ENCODE measurements at places on chromosomes 1 and 21.

- no peak for DNase-seq
Observed at GRCh38 chr1:223022641-223023473, 120.2 kb downstream of the TLR5 start.

DNA sequence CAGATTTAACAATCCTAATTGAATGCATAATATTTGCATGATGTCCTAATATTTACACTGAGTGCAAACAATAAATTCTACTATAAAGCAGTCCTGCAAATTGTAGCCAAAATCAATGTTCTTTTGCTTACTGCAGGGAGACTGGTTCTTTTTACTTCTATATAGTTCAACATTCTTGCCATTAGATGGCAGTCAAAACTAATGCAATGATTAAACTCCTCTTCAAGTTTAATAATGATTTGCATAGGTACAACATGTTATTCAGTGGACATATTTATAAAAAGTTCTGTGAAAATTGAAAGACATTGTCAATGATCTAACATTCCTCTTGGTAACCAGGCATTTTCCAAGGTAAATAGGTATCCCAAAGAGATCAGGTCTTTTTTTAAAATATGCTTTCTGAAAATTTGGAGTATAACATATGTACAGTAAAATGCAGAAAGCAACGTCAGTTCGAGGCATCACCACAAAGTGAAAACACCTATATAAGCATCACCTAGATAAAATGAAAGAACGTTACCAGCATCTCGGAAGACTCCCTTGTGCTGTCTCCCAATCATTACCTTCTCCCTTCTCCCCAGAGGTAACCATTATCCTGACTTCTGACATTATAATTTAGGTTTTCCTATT, 9.8 kb upstream of the FNBP1L start:
- DNase-seq, result peak; percentile 53

DNA sequence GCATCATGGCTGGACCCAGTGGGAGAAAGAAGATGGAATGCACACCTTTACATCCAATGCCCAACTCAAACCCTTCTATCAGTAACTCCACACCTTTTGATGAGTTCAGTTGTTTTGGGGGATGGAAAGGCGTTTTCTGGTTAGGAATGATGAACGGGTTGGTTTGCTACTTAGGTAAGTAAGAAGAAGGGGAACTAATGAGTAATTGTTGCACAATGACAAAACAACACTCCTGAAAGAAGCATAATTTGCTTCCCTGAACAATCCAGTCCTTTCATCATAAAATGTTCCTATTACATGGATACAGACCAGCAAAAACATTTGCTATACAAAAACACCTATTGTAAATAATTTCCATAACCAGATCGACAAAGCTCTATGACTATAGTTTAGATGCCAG, 35.9 kb upstream of the NFIA start:
- no peak for DNase-seq

DNA sequence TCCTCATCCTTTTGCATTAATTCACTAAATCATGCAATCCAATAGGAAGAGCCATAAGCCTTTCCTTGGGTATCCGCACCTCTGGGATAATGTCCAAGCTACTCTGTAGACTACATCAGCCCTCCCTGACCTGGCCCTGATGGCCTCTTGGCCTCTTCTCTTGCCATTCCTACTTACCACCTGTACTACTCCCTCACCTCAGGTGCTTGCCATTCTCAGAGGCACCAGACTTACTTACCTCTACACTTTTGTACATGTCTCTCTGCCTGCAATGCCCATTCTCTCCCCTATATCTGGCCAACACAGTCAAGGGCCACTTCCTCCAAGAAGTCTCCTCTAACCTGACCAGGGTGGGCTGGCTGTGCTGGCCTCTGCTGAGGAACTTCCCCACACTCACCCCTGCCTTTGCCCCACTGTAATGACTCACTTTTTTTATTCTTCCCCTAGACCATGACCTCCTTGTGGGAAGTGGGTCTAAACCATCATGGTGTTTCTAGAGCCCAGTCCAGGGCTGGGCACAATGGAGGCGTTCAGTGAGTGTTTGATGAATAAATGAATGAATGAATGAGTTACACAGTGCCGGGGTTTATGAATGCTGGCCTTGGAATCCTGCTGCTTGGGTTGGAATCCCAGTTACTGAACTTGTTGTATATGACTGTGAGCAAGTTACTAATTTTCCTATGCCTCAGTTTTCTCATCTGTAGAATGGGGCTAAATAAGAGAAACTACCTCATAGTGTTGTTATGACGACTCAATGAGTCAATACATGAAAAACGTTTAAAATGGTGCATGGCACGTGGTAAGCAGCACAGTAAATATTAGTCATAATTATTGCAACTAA, 179.8 kb downstream of the FOXD2 start:
- no peak for DNase-seq

- DNase-seq, result peak; percentile 33
Observed at GRCh38 chr1:167342846-167343245, 122.2 kb downstream of the POU2F1 start.

GRCh38 chr1:197857477-197857876, 45.0 kb upstream of the C1orf53 start:
- DNase-seq, result no peak

GRCh38 chr1:91559838-91560565, 59.4 kb downstream of the CDC7 start:
- no peak for DNase-seq

DNA sequence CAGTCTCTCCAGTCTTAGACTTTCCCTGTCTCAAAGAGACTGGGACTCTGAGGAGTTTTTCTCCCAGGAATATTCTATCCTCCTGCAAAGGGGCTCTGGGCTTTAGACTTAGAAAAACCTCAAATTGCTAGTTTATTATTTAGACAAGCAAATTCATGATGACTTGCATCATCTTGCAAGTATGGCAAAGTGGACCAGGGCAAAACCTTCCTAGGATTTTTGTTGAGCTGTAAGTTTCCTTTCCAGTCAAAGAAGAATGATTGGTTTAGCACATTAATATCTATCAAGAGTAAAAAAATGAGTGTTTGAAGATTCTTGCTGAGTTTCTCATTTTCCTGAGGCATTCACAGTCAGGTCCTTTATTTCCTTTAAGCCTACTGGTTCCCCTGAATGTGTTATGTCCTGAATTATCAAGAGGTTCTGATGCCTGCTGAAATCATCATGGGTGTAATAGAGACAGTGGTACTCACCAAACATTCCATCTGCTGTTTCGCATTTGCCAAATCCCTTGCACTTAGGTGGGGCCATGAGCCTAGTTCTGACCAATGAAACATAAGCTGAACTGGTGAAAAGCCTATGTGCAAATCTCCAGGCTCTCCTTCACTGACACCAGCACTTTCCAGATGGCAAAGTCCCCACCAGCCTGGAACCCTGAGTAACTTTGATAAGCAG, 25.2 kb upstream of the SPAG17 start:
- no peak for DNase-seq

DNA sequence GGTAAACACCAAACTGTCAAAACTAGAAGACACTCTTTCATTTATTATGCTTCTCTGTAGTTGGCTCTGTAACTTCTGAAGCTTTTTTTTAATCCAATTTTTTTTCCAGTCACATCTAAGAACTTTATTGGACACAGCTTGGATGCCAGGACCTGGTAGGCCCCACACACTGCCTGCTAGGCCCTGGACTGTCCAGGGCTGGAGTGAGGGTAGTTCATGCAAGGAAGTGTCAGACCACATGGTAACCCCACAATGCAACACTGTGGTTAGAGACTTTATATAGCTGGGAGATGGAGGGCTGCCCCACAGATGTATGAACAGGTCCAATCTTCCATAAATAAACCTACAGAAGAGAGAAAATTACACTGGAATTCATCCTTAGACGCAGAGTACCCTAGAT, 7.1 kb downstream of the SLC2A1 start:
- DNase-seq, result no peak

DNA sequence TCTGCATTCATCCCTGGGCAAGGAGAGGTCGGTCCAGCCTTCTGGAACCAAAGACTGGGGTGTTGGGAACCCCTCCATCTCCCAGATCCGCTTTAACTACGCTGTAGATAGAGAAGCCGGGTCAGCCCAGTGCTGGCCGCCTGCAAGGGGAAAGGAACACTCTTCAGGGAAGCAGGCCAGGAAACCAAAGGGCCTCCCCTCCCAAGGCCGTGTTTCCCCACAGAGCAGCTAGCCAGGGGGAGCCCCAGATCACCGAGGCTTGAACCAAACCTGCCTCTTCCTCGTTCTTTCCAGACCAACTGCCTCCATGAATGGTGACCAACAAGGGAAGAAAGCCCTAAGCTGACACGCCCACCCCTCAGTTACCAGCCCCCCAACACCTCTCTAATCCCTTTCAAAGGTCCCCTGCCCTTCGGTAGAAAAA, 1.2 kb upstream of the CHD5 start:
- no peak for DNase-seq

DNA sequence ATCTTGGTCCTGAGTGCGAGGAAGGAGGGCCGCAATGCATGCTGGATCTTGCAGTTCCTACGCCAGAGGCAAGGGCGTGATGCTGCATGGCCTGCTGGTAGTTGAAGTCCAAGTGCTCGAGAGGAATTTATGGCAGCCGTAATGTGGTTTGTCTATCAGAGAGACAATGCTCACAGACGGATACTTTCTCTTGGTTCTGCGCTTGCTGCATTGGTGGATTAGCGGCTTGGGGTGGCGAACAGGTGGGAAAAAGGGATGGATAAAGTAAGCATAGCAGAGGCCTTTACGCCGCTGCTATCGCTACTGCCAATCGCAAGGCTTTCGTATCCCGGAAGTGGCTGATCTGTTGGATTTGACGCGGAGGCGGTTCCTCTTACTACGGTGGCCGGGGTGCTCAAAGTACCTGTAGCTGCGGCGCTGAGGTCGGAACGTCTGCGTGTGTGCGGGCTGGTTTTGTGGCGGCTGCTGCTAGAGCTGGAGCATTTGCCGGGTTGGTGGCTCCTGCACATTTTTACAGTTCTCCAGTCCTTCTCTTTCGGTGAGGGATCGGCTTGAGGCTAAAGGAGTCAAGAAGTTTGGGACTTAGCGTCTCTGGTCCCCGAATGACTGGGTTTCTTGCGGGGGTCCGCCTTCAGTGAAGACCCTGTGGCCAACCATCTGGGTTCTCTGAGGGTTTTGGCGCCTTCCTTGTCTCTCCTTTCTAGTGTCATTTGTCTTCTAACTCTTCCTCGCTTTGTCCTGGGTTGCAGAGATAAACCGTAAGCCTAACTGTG, at the start of gene ATG4C:
Gene ATG4C (plus strand): TSS at position 397 of the 773 bp plus-strand sequence. CDS start 19,655 bp downstream, outside the sequence.
- peak; percentile 92 for DNase-seq

GRCh38 chr1:153678519-153679336, at the start of gene NPR1:
TSS of gene NPR1 (plus strand) at chr1:153678688. CDS start at chr1:153679109, 421 bp downstream.
- no peak for DNase-seq

DNA sequence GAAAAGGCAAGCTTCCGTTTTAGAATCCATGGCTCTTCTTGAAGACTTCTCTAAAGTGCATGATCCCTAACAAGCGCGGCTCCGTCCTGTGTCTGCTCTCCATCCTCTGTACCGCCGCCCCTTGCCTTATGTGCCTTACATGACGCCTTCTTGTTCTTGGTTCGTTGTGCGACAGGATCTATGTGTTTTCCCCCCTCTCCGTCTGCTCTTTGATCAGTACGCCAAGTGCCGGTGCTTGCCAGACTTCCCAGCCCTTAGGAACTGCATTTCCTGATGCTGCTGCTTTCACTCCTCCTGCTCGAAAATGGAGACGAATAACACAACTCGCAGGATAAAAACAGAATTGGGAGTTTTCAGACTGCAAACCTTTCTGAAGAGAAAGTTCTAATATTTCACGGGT, 13.1 kb downstream of the NDUFV3 start:
- DNase-seq, result no peak

DNA sequence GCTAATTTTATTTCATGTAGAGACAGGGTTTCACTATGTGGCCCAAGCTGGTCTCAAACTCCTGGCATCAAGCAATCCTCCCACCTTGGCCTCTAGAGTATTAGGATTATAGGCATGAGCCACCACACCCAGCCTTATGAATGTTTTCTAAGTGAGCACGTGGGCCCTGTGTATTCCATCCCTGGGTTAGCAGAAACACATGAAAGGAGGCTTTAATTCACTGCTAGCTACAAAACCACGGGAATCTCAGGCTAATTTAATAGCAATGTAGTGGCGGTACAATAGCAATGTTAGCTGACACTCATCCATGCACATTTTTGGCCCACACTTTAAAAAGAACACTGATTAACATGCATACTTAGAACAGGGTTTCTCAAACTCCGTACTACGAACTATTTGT, 32.0 kb downstream of the VTCN1 start:
- no peak for DNase-seq

DNA sequence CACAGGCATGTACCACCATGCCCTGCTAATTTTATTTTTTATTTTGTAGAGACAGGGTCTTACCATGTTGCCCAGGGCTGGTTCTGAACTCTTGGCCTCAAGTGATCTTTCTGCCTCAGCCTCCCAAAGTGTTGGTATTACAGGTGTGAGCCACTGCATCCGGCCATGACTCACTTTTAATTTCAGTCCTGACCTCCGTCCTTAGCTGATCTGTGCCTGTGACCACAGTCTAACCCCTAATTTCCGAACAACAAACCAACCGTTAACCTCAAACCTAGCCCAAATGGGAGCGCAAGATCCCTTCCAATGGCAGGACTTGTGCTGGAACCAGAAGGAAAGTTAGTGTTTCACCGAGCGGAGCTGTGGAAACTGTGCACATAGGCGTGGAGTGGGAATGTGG, 29.3 kb upstream of the MAN1C1 start:
- DNase-seq, result no peak

GRCh38 chr21:41932576-41933312, 21.1 kb downstream of the C2CD2 start:
- no peak for DNase-seq

DNA sequence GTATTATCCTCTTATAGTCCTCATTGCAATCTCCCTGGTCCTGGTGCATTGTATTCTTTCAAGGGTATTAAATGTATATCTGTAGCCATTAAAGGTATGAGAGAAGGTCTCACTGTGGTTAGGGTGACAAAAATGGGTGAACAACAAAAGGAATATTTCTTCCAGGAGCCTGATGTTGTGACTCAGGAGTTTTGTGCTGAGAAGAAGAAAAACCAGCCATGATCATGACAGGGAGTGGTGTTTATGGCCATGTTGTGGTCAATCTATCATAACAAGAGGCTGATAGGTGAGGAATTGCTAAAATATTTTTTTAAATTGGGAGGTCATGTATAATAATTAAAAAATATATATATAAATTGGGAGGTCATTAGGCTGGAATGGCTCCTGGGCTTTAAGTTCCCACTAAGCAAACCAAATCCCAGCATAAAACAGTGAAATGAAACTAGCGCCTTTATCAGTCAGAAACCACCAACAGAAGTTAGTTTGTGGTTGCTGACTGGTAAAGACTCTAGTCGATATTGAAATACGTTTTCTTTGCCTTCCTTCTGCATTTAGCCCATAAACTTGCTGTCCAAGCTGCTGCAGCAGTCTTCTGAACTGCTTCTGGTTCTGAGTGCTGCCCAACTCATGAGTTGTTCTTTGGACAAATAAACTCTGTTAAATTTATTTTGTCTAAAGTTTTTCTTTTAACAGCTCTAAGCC, 60.3 kb downstream of the TBX19 start:
- no peak for DNase-seq
